ENCODE measurements at places on chromosomes 5 and 9.

DNA sequence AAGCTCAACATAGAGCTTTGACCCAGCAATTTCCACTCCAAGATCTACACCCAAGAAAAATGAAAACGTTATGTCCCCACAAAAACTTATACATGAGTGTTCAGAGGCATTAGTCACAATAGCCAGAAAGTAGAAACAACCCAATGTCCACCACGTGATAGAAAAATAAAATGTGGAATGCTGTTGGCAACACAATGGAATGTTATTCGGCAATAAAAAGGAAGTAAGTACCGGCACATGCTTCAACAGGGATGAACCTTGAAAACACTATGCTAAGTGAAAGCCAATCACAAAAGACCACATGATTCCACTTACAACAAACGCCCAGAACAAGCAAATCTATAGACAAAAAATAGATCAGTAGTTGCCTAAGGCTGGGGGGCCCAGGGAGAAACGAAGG is 6.0 kb downstream of the UBQLN1 start:
- DNase-seq = no peak

DNA sequence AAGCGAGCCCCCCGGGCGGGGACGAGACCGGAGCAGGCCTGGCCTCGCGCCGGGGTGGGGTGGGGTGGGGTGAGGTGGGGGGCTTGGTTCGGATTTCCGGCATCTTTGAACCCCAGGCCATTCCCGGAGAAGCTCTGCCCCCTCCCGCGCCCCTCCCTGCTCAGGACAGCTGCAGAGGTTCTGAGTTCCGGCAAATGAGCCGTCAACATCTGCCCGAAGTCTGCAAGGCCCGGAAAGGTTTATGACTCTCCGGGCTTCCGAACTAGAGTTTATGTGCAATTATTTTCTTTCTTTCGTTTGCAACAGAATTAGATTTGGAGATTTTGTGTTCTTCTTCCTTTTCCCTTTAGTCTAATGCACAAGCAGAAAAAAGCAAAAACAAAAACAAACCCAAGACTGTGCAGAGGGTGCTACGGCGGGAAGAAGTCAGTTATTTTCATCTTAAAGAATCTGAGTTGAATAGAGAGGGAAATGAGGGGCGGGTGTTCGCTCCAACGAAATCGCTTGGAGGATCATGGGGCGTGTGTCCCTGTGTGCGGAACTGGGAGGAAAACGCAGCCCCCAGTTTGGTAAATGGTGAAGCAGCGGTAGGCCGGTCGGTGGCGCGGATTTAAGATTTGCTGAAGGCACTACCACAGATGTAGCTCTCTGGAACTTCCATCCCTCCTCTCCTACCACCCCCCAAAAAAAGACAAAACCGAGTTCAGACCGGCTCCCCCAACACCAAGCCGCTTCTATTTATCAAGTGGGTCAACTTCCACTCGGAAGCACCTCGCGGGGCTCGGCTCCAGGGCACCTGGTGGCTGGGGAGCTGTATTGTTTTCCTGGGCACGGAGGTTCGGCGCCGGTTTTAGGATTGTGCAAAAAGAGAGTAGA is 4.8 kb downstream of the LHX2 start:
- no peak for DNase-seq

GRCh38 chr9:128540634-128541360 is 11.6 kb upstream of the SPTAN1 start:
- DNase-seq = no peak

DNA sequence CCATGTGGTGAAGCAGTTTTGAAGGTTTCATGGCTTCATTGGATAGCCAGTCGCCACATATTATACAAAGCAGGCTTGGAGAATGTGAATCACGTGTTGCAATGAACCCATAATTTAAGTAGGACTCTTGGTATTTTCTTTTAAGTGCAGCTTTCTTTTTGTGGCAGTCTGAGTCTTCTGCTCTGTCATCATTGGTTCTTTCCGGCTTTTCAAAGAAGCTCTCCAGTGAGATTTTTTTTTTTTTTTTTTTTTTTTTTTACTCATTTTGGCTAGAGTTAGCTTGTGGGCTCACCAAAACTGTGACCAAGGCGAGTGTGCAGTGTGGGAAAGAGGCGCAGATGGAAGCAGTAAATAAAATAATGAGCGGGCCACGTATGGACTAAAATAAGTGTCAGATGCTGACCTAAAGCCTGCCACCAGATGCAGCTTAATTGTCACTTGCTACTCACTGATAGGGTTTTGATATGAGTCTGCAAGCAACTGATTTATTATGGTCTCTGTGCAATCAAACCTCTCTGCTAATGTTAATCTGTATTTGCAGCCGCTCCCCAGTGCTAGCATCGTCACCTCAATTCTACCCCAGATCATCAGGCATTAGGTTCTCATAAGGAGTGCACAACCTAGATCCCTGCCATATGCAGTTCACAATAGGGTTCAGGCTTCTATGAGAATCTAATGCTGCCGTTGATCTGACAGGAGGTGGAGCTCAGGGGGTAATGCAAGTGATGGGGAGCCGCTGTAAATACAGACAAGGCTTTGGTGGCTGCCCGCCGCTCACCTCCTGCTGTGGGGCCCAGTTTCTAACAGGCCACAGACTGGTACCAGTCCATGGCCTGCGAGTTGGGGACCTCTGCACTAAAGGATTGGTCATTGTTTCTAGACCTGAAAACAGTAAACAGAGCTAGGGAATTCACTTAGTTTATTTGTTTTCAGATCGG is 45.5 kb upstream of the LARP1 start:
- peak; percentile 18 for DNase-seq

DNA sequence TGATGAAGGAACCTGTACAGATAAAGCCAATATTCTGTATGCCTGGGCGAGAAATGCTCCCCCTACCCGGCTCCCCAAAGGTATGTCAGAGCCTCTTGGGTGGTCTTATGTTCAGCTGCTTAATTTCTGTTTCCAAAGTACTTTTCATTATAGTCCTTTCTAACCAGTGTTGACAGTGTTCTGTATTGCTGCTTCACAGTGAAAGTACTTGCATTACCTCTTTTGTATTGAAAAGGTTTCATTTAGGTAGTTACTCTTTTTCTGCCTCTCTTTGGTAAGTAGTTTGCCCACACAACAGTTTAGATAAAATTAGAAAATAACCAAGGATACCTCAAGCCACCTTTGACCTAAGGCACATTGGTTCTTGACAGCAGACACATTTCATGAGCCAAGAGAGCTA is 169.9 kb downstream of the PAM start:
- no peak for DNase-seq

GRCh38 chr9:7957803-7958202 is 158.2 kb upstream of the DMAC1 start:
- DNase-seq = no peak

DNA sequence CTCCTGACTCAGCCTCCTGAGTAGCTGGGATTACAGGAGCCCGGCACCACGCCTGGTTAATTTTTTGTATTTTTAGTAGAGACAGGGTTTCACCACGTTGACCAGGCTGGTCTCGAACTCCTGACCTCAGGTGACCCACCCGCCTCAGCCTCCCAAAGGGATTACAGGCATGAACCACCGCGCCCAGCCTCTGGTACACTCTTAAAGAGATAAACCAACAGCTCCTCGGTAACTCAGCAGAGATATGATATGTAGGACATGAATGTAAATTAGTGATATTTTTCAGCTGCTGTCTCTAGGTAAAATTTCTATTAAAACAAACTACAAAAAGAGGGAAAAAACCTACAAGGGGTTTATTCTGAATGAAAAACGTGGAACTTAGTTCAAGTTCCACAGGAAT is 42.8 kb upstream of the HK3 start:
- no peak for DNase-seq

DNA sequence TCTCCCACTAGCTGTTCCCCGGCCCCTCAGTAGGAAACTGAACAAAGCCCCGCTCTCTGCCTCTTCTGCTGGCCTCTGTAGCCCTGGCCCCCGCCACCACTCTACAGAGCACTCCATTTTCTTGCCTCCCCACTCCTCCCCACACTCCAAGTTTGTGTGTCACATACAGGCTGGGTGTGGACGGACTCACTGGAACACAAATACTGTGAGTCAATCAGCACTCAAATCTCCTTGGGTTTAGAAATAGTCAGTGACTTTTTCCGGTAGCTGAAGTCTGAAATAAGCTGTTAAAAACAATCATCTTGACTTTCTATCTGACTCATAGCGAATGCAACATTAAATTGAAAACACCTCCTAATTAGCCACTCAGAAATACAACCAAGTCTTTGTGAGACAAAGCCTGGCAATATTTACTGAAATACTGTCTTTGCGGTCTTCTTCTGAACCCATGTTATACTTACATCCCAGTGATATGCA is 122.5 kb downstream of the LHFPL2 start:
- DNase-seq = no peak

GRCh38 chr5:31921852-31922305 is 252.2 kb downstream of the GOLPH3 start:
- no peak for DNase-seq

DNA sequence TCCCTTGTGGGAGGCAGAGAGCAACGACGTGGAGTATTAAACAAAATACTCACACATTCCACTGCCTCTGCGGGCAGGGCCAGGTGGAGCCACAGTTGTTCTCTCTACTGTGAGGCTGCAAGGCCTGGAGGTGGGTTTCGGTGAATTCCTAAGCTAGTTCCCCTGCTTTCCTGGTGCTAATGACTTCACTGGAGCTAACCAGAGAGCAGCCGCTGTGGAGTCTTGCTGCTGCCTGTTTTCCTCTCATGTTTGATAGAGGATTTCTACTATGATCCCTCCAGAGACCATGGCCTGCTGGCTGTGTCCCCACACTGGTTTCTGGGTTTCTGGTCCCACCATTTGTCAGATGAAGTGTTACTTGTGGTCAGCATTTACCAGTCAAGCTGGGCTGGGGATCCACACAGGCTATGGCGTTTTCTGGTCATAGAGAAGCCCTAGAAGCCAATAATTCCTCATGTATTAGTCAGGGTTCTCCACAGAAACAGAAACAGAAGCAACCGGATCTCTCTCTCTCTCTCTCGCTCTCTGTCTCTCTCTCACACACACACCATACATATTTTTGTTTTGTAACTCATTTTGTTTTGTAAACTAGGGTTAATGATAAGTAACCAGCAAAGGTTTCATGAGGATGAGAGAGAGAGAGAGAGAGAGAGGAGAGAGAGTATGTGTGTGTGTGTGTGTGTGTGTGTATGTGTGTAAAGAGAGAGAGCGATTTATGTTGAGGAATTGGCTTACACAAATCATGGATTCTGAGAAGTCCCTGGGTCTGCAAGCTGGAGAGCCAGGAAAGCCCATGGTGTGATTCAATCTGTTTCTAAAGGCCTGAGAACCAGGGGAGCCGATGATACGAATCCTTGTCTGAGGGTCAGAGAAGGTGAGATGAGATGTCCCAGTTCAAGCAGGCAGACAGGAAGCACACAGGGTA is 403.0 kb downstream of the GADD45G start:
- no peak for DNase-seq

DNA sequence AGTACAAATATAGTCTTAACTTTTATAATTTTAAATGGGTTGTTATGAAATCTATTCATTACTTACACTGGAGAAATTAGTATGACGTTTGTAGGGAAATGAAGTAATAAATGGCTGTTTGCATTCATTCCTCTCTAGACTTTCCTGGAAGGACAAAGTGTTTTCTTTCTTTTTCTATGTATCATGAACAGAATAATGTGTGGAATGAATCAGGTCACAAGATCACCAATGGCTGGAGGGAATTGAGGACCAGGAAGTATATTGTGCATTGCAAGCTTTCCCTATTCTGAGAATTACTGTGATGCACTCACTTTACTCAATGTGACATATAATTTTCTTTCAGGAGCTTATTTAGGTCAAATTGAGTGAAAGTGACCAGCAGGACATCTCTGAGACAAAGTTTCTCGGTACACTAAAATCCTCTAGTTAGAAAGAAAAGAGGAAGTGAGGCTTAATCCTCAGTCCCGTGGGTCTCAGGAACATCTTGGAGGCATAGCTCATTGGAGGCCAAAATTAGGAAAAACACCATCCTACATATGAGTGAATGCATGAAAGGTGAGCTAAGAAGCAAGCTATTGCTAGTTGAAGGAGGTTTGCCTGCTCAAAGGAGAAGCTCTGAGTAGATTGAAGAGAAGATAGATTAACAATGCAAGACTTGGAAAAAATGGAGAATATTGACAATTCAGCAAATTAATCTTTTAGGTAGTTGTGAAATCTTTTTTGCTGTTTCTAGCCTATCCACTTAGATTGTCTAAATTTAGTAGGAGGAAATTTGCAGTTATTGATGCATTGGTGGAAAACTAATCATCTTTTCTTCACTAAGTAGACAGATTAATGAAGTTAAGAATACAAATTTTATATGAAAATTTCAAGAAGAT is 28.0 kb downstream of the ERAP2 start:
- DNase-seq = no peak

DNA sequence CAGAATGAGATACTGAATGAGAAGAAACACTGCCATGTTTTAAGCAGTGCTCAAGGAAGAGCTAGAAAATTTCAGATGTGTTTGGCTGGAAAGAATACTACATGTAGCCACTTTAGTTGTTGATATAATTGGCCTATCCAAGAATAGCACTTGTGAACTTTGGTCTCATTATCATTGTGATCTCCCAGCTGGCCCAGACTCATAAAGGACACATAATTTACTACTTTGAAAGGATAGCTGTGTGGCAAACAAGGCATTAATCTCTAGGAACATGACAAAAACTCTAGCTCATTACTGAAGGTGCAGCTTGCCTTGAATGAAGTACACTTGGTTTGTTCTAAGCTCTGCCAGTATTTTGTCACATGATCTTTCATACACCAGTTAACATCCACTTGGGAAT is 356.3 kb downstream of the CSNK1G3 start:
- peak; percentile 79 for DNase-seq

DNA sequence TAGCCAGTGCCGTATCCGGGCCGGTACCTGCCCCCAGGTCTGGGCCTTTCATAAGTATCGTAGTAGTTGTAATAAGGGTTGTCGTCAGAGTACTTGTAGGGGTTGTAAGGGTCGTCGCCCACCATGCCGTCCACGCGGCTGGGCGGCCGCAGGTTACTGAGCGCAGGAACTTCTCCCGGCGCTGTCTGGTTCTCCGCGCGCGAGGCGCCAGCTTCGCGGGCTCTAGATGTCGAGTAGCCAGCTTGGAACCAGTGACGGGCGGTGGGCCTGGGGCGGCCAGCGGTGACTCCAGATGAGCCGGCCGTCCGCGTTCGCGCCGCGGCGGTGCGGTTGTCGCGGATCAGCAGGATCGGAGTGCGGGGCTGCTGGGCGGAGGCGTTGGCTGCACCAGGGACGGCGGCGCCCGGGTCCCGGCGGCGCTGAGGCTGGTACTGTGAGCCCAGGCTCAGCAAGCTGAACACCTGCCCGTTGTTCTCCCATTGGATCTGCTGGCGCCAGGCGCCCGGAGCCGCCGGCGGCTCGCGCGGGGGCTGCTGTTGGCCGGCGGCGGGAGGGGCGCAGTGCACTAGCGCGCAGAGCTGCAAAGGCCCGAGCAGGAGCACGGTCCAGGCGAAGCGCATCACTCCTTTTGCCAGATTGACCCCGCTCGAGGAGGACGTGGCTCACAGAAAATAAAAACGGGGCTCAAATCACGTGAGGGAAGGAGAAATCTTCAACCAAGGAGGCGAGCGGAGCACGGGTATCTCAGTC is 518 bp downstream of the LOX start:
- no peak for DNase-seq

DNA sequence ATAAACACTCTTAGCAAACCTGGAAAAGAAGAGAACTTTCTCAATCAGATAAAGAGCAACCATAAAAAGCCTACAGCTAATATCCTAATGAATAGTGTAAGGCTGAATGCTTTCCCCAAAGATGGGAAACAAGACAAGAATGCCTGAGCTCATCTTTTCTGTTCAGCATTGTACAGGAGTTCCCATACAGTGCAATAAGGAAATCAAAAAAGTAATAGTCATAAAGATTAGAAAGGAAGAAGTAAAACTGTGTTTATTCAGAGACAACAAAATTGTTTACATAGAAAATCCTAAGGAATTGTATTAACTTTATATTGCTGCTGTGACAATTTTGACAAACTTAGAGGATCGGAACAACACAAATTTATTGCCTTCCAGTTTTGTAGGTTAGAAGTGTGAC is 330.7 kb upstream of the SLC24A2 start:
- no peak for DNase-seq

Measured in NCI-H2227 treated with DMSO at 0.1 percent for 48 hours (cell line).